ENCODE measurements at places on chromosomes 13 and 19.

- DNase-seq: no peak
Observed at GRCh38 chr13:59715611-59716010, 448.1 kb downstream of the DIAPH3 start.

- DNase-seq: no peak
Observed at GRCh38 chr13:105547851-105548250, 987.6 kb downstream of the EFNB2 start.

GRCh38 chr13:68292601-68293000 is 1062.5 kb upstream of the PCDH9 start:
- DNase-seq: no peak

GRCh38 chr13:74986609-74987008 is 495.4 kb downstream of the TBC1D4 start:
- no peak for DNase-seq

DNA sequence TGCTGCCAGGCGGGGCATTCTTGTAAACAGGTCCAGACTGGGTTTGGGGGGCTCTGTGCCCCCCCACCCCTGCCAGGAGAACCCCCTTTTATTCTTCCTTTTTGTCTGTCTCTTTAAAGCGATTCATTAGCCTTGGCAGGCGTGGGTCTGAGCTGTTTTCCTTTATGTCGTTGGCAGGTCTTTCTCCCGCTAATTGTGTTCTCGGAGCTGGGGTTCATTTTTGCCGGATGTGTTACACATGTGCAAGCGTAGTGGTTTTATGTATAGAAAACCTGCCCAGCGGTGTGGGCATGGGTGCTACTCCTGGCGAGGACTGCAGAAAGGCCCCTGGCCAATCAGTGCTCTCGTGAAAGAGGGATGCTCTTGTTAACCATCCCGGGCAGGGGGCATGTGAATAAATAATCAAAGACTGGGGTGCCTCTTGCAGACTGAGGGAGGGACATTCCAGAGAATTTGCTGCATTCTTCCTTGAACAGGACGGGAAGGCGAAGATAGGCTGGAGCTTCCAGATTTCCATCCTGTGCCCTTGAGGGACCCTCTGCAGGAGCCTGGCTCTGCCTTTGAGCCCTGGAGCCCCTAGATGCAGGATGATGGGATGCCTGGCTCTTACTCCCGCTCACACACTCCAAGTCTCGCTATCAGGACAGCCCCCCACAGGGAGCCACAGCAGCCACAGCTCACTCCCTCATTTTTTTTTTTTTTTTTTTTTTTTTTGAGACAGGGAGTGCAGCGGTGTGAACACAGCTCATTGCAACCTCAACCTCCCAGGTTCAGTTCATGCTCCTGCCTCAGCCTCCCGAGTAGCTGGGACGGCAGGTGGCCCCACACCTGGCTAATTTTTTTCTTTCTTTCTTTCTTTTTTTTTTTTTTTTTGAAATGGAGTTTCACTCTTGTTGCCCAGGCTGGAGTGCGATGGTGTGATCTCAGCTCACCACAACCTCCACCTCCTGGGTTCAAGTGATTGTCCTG is 14.1 kb downstream of the CARM1 start:
- no peak for DNase-seq

- DNase-seq: no peak
Observed at GRCh38 chr19:49852631-49853126, 1.7 kb downstream of the PTOV1 start.

- DNase-seq: no peak
Observed at GRCh38 chr13:106529415-106530170, 5.9 kb downstream of the EFNB2 start.

DNA sequence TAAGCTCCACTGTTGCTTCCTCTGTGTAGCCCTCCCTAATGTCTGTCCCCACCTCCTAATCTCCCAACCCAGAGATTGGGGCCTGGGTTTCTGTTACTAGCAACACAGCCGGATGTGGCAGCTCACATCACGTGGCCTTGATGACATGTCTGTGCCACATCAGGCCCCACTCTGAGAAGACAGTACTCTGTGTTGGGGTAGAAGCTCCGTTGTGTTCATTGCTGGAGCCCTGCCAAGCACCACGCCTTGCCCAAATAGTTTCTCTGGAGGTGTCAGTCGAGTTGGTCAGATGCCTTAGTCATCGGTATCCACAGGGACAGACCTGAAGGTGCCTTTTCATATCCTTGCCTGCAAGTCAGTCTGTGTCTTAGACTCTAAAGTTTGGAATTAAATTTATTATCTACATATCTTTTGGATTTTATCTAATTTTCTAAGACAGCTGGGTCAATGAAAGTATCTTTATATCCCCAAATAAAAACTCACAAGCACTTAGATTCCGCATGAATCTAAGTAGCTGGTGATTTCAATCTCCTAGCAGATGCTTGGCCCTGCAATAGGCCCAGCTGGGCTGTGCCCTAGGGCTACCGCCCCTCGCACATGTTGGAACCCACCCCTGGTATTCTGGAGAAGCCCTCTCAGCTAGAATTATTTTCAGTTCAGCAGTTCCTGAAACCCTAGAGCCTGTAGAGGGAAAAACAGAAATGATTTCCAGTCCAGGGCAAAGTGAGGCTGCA is 204.0 kb upstream of the TSHZ3 start:
- DNase-seq: no peak

GRCh38 chr13:32025730-32026129 is 5.8 kb upstream of the FRY start:
- DNase-seq: no peak

- no peak for DNase-seq
Observed at GRCh38 chr19:34454685-34455084, 26.5 kb downstream of the UBA2 start.

DNA sequence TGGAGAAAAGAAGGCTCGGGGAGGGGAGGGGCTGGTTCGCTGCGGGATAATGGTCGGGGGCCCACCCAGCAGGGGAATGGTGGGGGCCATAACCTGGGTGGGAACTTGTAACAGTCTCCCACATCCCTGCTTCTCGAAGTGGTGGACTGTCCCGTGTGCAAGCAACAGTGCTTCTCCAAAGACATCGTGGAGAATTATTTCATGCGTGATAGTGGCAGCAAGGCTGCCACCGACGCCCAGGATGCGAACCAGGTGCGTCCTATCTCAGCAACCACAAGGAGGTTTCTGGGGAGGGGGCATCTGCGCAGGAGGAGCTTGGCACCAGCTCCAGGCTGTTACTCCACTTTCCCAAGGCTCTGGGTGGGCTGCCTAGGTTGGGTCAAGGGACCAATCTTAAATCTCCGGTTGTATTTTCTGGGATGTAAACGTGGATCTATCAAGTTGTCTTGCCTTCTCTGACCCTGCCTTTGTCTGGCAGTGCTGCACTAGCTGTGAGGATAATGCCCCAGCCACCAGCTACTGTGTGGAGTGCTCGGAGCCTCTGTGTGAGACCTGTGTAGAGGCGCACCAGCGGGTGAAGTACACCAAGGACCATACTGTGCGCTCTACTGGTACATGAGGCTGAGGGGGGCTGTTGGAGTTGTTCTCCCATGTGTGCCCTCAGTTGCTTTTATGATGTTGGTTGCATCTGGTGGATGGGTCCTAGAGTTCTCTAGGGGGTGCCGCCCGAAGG is 1.6 kb downstream of the TRIM28 start:
- peak; percentile 62 for DNase-seq

GRCh38 chr19:15995536-15995935 is 46.7 kb downstream of the OR10H4 start:
- no peak for DNase-seq

DNA sequence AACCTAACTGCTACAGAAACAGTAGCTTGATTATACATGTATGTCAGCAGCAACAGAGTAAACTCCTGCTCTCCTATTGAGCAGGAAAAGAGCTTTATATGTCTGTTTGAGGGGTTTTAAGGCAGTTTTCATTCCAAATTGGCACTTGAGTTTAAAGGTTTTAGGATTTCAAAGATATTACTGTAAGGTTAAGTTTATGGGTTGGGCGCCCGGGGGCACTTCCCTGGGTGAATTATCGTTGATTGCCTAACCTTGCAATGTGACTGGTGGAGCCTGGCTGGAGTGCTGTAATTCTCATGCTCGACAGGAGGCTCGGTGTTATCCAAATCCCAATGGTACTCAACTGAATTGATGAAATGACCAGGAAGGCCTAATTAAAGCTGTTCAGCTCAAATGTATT is 1586.1 kb downstream of the OLFM4 start:
- no peak for DNase-seq

DNA sequence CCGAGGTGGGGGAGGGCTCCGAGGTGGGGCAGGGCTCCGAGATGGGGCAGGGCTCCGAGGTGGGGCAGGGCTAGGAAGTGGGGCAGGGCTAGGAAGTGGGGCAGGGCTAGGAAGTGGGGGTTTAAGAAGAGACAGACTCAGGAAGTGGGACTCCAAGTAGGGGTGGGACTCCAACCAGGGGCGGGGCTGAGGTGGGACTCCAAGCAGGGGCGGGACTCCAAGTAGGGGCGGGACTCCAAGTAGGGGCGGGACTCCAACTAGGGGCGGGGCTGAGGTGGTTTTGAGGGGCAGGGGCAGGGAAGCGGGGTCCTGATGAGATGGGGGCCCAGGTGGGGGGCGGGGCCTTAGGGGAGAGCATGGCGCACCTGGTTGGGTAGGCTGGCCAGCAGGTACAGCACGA is 13.6 kb downstream of the CFD start:
- no peak for DNase-seq

DNA sequence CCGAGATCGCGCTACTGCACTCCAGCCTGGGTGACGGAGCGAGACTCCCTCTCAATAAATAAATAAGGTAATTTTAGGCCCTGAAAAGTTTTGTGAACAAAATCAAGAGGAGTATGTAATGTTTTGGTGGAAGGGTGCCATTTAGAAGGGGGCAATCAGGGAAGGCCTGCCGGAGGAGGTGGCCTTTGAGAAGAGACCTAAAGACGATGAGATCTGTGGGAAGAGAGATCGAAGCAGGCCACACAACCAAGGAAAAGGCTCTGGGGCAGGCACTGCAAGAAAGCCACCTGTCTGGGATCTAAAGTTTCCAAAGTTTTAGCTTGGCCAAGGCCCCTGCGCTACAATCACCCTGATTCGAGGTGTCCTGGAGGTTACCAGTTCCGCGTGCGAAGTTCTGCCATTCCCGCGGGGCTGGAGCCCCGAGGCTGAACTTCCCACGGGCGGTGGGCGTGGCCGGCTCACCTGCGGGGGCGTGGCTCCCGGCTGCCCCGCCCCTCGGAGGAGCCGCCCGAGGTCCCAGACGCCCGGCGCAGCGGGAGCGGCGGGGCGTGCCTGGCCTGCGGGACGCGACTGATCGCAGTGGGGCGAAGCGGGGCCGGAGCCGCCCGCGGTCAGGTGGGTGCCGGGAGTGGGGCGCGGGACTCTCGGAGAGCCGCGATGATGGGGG is at the start of gene KLC3:
TSS of gene KLC3 (plus strand) at position 519 of the 667 bp plus-strand sequence. CDS start 4,792 bp downstream, outside the sequence.
- no peak for DNase-seq

DNA sequence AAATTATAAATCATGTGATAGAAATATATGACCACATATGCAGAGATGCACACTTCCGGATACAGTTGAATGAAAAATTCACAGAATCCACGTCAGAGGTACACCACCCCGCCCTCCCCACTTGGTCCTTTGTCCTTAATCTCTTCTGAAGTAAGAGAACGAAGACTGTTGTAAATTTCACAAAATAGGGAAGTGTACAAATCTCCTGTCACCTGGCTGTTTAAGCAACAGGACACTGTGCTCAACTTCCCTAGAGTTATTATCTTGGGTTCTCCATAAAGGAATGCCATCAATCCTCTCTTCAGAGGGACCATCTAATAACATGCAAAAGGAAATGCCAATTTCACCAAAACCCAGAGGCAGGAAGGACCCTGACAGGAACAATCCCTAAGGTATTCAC is 10.5 kb upstream of the CEACAM6 start:
- DNase-seq: no peak

GRCh38 chr19:4093643-4094175 is 27.0 kb upstream of the ZBTB7A start:
- no peak for DNase-seq

GRCh38 chr19:46014941-46015686 is 7.7 kb downstream of the PGLYRP1 start:
- DNase-seq: peak; percentile 80

- DNase-seq: no peak
Observed at GRCh38 chr13:45733361-45733760, 31.2 kb downstream of the CBY2 start.

DNA sequence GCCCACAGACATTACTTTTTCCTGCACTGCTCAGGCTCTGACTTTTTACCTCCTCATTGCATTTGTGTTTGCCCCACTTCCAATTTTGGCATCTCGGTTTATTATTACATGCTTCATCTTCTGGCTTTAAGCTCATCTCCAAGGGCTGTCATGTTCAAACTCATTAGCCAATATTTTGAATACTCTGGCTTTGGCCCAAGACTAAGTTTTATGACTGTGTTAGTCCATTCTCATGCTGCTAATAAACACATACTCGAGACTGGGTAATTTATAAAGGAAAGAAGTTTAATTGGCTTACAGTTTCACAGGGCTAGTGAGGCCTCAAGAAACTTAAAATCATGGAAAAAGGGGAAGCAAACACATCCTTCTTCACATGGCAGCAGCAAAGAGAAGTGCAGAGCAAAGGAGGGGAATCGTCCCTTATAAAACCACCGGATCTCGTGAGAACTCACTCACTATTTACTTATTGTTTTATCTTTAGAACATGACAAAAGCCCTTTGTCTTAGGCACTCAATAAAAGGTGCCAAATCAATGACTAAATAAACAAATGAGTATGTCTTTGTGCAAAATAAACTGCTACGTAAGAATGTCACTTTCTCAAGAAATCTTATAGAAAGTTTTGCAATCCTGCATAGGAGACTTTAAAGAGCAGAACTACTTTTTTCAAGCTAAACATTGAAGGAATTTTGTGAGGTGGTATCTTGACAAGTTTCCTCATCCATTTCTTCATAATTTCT is 233.4 kb upstream of the SPRY2 start:
- DNase-seq: no peak

- DNase-seq: no peak
Observed at GRCh38 chr13:42524487-42525034, 49.4 kb upstream of the TNFSF11 start.

- no peak for DNase-seq
Observed at GRCh38 chr13:93723316-93723715, 496.7 kb downstream of the GPC6 start.

- no peak for DNase-seq
Observed at GRCh38 chr19:30371960-30372824, at the start of gene ZNF536. TSS of gene ZNF536 (plus strand) at chr19:30372384. CDS start at chr19:30443563, 71,179 bp downstream.
